CD4-positive, alpha-beta T cell treated with Interferon gamma for 1 hour (primary cell): ENCODE measurements at places on chromosomes 13 and 19.

- DNase-seq: no peak
Observed at GRCh38 chr13:80213201-80213600, 127.7 kb downstream of the SPRY2 start.

- DNase-seq: no peak
Observed at GRCh38 chr13:106295971-106296370, 239.5 kb downstream of the EFNB2 start.

DNA sequence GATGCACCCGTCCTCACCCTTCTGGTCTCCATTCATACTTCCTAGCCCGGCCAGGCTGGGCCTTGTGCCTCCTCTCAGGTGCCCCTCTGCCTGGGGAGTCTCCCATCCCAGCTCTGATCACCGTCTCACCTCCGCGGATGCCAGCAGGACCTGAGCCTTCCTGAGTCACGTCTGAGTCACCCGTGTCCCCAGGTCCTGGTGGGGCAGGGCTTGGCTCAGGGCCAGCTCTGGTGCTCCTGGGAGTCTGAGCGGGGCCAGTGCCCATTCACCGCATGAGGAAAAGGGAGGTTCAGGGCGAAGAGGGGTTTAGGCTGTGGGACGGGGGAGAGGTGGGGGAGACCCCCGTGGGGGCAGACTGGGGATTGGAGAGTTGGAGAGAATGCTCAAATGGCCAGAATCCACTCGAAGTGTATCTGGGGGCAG, 593 bp downstream of the ATP8B3 start:
- peak; percentile 23 for DNase-seq

DNA sequence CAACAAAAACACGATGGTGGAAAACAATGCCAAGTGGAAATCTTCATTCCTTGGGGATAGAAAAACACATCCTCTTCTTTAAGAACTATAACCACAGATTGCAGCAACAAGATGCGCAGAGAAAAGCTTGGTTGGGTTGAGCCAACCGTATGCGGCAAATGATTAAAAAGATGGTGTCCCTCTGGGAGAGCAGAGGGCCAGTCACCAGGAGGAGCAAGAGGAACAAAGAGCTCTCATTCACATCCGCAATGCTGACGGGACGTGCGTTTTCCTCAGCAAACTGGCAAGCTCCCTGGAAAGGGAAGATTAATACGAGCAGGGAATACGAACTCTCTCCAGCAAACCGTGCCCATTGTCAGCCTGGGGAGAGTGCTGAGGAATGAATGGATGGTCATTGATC, 141.6 kb downstream of the KATNAL1 start:
- DNase-seq: no peak

DNA sequence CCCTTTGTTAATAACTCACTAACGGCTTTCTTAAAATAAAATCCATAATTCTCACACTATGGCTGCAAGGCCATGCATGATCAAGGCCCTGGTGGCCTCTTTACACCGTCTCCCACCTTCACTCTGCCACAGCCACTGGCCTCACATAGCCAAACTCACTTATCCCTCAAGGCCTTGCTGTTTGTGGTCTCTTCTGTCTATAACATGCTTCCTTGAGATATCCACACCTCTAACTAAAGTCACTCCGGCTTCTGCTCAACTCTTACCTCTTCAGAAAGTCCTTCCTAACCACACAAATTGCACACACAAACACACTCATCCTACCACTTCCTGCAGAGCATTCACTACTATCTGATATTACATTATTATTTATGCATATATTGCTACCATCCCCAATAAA, 262.5 kb downstream of the DIAPH3 start:
- no peak for DNase-seq

DNA sequence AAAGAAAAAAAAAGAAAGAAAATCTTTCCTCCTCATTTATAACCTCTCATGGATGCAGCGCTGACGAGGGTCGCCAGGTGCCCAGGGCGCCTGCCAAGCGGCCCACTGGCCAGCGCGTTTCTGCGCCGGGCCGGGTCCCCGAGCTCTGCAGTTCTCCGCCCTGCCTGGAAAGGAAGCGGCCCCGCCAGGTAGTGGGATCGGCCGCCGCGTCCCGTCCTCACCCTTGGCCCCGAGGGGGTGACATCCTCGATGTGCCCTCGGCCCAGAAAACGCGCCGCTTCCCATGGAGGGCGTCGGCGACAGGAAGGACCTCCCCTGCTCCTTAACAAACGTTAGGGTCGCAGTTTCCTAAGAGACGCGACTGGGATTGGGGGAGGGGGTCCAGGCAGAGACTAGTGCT, 56.9 kb downstream of the ZNF726 start:
- no peak for DNase-seq
